Frontal cortex (tissue), 4 donors: ENCODE measurements at places on chromosomes 1 and 21.

DNA sequence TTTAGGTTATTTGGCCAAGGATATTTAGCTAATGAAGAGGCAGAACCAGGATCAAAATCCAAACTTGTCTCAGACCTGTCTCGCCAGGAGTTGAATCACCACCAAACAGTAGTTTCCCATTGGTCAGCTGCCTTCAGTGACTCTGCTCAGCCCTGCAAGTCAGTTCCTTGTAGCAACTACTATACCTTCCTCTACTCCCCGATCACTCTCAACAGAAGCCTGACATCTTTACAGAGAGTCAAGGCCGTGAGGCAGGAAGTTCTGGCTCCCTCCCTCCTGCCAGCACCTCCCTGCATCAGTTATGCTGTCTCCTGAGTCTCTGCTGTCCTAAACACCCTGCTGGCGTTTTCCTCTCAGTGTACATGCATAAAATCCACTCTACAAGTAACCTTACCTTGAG lies 13.2 kb downstream of the PSMD4 start:
- no peak for DNase-seq

DNA sequence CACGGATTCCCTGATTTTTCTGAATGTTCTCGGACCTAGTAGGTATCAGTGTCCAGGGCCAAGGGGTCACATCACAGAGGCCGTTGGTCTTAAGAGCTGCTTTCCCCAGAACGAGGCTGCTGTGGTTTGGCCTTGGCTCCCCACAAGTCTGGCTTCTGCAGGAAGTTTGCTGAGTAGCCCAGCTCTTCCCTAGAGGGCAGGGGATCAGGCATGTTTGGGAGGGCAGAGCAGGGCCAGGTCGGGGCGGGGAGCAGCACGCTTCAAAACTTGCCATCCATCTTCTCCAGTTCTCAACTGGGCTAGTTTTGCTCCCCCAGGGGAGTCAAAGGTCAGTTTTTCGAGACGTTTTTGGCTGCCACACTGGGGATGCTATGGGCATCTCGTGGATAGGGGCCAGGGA lies 37.0 kb downstream of the MAN1C1 start:
- no peak for DNase-seq

GRCh38 chr1:8219530-8219929 lies 98.4 kb upstream of the SLC45A1 start:
- DNase-seq: no peak

DNA sequence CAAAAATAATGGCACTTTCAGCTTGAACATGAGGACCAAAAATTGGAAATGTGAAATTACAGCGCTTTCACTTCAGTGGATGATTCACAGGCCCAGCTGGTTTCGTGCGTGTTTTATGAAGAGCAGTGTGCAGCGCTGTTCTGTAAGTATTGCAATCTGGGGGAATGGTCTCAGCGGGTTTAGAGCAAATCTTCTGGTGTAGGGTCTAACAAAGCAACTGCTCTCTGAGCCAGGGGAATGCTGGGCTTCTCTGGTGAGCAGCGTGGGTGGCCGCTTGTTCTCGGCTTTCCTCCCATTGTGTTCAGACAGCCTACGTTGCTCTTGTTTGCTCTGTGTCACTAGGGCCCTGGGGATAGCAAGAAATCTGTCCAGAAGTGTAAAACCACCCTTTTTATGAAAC lies 42.4 kb upstream of the GADD45A start:
- DNase-seq: no peak

DNA sequence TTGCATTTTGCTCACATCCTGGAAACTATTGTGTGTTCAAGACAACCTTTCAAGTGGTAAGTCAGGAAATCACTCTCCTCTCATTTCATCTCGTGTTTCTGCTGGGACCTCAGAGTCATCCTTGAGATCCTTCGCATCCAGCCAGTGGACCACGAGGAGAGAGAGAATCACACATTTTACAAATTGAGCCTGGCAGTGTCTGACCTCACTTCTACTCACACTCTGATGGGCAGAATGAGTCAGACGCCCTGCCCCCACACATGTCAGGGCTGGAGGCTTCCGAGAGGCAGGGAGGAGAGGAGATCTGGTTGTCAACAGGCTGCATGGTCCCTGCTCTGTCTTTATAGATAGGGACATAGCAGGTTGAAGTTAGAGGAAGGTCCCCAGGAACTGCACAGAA lies 509.7 kb downstream of the AJAP1 start:
- DNase-seq: no peak

DNA sequence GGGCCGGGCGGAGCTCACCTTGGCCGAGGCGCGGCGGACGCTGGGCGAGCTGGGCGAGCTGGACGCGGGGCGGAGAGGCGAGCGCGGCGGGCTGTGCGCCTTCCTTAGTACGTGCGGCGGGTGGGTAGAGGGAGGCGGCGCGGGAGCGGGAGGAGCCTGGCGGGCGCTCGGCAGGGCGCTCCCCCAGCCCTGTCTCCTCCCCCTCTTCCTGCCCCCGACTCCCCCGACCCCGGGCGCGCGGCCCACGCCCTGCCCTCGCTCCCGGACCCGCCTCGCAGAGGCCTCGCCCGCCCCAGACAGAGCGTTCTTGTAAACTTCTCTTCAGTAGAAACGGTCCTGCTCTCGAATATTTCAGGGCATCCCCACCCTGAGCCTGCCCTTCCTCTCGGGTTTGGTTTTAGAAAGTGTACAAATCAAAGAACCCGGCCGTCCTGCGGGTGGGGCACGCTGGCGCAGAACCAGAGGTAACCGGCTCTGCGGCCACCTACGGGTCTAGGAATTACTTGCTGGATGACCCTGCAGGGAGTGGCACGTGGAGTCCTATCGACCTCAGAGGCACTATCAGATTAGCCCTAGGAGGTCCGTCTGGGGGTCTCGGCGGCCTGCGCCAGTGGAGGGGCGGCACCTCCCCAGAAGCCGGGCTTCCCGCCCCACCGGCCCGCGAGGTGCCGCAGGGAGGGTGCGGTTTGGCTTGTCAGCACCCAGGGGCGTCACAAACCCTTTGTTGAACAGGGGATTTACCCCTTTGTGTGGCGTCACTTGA lies at the start of gene S100A10:
S100A10 (minus strand) TSS at position 126 of the 763 bp plus-strand sequence. CDS start 7,629 bp downstream, outside the sequence.
- peak; percentile 59 for DNase-seq

DNA sequence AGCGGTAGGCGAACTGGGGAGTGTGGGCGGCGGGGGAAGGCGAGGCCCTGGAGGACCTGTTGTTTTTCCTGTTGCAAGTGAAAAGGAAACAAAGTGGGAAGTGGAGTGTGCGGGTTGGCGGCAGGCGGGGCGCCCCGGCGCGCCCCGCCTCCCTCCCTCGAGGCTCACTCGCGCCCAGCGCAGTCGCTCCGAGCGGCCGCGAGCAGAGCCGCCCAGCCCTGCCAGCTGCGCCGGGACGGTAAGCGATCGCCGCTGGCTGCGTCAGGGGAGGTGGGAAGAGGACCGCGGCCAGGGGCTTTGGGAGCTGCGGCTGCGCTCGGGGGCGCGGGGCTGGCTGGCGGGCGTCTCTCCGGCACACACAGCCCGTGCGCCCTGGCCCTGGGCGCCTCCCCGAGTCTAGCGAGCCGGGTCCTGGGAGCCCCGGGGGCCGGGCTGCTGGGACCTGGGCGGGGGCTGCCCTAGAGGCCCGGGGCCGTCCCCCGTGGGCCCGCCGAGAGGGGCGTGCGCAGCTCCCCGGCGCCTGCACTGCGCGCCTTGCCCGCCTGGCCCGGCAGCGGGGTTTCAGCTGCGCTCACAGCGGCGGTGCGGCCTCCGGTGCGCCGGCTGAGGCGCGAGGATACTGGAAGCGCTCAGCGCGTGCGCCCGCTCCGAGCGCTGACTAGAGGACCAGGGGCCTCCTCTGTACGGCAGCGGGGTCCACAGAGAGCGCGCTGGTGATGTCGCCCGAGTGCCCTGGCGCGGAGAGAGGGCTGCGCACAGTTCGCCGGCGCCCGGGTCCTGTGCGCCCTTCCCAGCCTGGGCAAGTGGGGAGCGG lies at the start of gene PIK3CD:
PIK3CD (plus strand) TSS at position 167 of the 814 bp plus-strand sequence. CDS start 58,725 bp downstream, outside the sequence.
- no peak for DNase-seq

GRCh38 chr1:159188375-159188788 lies 16.3 kb upstream of the ACKR1 start:
- peak; percentile 56 for DNase-seq

- no peak for DNase-seq
These were observed 105.8 kb downstream of the SIK1 start for GRCh38 chr21:43321111-43321510.

- no peak for DNase-seq
These were observed 57.0 kb downstream of the CHRM3 start for GRCh38 chr1:239443361-239443760.

- DNase-seq: no peak
These were observed 33.2 kb upstream of the KANK4 start for GRCh38 chr1:62352387-62352786.

DNA sequence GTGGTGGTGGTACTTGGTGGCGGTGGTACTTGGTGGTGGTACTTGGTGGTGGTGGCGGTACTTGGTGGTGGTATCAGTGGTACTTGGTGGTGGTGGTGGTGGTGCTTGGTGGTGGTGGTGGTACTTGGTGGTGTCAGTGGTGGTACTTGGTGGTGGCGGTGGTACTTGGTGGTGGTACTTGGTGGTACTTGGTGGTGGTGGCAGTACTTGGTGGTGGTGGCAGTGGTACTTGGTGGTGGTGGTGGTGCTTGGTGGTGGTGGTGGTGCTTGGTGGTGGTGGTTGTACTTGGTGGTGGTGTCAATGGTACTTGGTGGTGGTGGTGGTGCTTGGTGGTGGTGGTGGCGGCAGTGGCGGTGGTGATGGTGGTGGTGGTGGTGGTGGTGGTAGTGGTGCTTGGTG lies 20.2 kb downstream of the COQ8A start:
- DNase-seq: no peak

GRCh38 chr1:2126331-2127186 lies 68.0 kb downstream of the FAAP20 start:
- no peak for DNase-seq

DNA sequence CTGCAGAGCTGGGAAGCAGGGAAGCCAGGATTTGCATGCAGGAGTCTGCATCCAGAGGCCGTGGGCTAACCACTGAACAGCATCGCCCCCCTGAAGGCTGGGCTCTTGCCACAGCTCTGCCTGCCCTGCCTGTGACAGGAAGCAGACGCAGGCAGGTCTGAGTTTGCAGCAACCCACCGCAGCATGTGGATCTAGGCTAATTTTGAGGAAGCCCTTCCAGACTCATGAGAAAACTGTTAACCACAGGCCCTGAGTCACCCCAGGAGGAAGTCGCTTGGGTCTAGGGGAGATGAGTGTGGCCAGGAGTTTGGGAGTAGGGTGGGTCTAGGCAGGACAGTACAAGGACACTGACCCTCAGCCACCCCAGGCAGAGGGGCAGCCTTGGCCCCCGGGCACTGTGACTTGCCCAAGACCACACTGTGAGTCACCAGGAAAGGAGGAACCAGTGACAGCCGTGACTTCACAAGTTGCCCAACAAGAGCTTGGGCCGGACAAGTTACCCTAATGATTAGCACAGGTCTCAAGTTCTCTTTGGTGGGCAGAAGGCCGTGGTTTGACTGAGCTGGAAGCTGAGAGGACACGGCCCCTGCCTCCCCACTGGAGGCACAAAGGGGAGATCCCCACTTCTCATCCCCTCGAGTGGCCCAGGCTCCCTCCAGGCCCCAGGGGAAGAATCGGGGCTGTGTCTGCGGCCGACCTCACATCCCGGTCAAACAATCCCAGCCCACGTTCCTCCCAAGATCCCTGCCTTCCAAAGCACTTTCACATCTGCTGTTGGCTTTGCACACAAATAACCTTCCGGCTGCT lies 826 bp downstream of the LAPTM5 start:
- DNase-seq: no peak

DNA sequence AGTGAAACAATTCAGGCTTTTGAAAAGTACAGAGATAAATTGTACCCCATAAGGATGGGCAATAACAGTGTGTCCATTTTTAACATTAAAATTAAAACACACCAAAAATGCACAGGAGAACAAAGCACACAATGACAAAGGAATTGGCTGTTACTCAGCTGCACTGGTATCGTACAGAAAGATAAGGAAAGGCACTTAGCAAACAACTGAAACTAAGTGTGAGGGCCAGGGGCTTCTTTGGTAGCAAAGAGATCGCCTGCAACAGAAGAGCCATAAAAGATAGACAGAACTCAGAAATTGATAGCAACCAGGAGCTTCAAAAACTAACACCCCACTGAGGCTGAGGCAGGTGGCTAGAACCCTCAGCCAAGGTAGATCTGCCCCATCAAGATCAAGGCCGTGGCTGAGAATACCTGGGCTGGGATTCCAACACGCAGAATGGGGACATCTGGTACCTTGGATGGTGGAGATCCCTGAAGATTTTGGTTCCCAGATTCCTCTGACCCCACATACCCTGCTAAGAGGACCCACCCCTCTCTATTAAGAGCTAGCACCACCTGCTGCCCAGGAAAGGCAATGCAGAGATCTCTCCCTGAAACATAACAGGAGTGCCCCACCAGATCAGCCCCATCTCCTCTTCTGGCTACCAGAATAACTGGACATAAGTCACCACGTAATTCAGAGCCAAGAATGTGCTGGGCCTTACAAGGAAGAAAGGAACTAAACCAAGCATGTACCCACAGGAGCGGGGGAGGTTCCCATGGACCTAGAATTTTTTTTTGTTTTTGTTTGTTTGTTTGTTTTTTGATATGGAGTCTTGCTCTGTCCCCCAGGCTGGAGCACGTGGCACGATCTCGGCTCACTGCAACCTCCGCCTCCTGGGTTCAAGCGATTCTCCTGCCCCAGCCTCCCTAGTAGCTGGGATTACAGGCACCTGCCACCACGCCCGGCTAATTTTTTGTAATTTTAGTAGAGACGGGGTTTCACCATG lies 16.2 kb downstream of the PLEKHO1 start:
- no peak for DNase-seq

GRCh38 chr1:85366391-85367170 lies 90.1 kb upstream of the BCL10 start:
- DNase-seq: no peak

DNA sequence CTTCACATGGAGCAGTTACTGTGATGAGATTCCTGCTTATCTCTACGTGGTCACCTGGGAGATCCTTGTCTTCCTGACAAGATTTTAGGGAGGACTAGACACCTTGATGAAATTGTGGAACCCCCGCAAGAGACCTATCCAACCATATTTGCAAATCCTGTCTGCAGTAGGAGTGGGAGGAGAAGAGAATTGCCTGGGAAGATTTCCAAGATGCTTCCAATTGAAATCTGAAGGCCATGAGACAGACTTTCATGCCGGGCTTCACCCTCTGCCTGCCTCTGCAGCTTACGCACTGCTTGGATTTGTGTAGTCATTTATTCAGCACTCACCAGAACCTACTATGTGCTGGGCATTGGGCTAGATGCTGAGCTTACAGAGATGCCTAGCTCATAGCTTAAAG lies 106.6 kb downstream of the OMA1 start:
- DNase-seq: peak; percentile 12

- DNase-seq: no peak
These were observed 83.5 kb downstream of the NDUFS5 start for GRCh38 chr1:39109644-39110043.

- DNase-seq: no peak
These were observed 2.2 kb upstream of the PRKCZ start for GRCh38 chr1:2047749-2048729.
